Cardiac septum (tissue), 1 donor: ENCODE measurements at places on chromosomes 2 and 18. TPM values are rescaled to one million over a fixed set of nuclear protein-coding genes. Genes with fewer than 3 reads are reported as not detected.
A peak's percentile ranks its signal among the peaks of the same experiment; 100 is the strongest.

Gene HADHA
- total RNA-seq: 244 TPM

Gene ANKRD29
- 3.9 TPM for total RNA-seq

DNA sequence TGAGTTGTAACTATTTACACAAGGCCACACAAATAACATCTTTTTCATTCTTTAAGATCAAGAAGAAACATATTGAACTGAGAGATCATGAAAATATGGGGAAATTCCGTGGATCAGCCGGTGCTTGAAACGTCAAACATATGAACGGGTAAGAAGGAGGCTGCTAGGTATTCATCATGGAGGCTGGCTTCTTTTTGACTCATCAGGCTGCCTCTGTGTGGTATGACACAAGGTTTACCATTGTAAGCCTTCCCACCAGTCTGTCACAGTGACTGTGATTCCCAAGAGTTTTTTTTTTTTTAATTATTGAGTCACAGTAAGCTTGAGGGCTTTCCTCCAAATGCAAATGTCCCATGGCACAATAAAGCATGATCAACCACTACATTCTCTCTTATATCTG, 506.9 kb downstream of the BCL11A start:
- DNase-seq: no peak

GRCh38 chr2:113232740-113233139, 46.0 kb downstream of the PAX8 start:
- no peak for DNase-seq

DNA sequence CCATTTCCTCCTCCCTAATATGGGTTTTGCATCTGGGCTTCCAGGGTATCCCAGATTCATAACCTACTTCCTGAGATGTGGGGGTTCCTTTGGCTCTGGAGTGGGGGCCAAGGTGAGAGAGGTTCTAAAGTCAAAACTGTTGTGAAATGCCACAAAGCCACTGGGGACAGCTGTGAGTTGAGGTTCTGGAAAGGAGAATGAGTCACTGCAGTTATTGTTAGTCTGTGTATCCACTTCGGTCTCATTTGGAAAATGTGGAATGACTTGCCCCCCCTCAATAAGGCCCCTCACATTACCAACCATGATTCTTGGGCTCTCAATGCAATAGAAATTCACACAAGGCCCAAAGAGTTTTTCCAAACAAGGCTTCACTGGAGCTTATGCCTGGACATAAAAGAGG, 51.1 kb upstream of the LGALSL start:
- no peak for DNase-seq

DNA sequence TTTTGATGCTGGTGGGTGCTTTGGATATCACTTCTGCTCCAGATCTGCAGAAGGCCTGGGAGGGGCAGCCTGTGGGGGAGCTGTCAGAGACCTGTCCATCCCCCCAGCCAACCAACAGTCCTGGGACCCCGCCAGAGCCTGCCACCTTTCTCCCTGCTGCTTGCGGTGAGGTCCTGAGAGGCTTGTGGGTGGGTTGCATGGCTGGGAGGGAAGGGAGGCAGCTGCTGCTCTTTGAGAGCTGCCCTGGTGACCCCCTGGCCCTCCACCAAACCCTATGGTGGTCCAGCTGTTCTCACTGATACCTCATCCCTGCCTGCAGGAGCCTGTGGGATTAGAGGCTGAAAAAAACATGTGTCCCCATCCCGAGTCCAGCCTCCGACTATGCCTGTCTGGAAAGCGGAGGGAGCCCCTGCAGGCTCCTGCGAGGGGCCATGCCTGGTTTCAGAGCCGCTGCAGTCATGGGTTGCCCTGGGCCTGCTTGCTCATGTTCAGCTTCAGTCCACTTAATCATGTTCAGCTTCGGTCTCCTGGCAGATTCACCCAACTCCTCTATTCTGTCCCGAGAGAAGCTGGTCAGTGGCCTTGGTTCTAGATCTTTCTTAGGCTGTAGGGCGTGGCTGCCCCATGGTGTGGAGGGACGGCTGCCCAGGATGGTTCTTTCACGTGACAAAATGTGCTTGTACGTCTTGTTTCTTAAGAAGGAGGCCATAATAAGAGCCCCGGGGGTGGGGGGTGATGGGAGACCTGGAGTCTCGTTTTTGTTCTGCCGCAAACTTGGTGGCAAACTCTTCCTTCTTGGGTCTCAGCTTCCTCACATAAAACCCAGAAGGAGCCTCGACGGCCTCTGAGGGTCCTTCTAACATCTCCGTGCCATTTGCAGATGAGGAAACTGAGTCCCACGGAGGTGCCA, 98.5 kb downstream of the CTIF start:
- DNase-seq: peak; percentile 71

Gene ASB18
- 44.4 TPM for total RNA-seq

DNA sequence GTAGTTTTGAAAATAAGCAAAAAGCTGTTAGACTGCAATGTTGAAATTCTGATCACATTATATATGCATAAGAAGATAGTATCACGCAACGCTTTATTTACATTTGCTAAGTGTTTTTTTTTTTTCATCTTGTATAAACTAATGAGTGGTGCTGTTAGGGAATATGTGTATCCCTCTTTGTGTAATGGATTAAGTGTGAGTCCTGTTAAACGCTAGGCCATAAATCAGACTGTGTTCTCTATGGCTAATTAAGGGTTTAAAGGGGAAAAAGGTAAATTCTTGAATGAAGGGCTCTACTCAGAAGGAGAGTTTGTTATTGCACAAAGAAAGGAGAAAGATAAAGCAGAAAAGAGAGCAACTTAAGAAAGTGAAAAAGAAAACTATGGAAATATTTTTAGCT, 4.8 kb upstream of the ASXL3 start:
- no peak for DNase-seq

Gene UGT1A9
- total RNA-seq: not detected

- no peak for DNase-seq
Observed at GRCh38 chr2:99682275-99683060, 192.7 kb upstream of the REV1 start.

DNA sequence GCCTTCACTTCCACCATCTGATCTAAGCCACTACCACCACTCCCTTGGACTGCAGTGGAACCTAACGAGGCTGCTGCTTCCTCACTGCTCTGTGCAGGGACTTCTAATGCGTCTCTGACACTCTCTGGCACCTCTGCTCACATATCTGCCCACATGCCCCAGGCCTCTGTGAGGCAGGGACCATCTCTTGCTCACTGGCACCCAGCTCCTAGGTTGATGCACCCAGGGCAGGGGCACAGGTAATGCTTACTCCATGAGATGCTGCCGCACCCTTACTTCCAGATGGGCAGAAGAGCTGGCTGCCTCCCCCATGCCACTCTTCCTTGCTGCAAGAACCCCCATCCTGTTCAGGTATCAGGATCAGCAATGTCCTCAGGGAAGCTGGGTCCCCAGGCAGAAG, 294.0 kb upstream of the HS6ST1 start:
- DNase-seq: no peak

DNA sequence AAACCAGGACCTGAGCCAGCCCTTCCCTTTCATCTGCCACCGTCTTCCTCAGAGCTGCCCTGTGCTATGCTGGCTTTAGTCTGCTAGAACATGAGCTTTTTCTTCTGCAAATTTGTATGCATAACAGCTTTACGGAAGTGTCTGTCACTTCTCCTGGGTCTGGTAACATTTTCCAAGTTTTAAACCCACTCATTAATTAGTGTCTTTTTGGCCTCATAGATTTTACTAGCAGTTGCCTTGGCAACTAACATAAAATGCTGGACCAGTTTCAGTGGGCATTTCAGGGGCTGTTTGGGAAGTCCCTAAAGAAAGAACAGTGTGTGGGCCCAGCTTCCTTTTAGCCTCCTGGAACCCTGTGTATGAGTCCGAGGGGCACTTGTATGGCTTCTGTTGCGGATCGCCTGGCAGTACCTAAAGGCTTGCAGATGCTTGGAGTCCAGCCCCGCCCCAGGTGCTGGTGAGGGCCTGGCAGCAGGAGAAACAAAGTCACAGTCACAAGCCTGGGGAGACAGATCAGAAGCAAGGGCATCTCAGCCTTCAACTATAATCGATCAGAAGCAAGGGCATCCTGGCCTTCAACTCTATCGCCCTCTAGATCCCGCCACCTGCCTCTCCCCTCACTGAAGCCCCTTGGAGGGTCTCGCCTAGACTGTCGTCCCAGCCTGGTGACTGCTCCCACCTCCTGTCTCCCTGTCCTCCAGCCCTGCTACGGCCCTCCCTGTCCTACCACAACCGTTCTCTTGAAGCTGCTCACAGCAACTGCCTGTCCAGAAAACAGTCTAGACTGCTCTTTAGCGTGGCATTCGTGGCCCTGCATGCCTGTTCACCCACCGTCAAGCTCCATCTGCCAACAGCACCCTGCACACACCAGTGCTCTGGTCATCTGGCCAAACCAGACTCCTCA, 36.8 kb upstream of the MAPRE3 start:
- DNase-seq: no peak

- no peak for DNase-seq
Observed at GRCh38 chr2:99656994-99657393, 167.2 kb upstream of the REV1 start.

- DNase-seq: no peak
Observed at GRCh38 chr2:150383587-150383986, 103.9 kb downstream of the RND3 start.

Gene TET3
- 3.7 TPM for total RNA-seq

- no peak for DNase-seq
Observed at GRCh38 chr2:39706945-39707344, 41.2 kb downstream of the TMEM178A start.

GRCh38 chr2:17594533-17595401, 54.3 kb downstream of the VSNL1 start:
- DNase-seq: no peak

DNA sequence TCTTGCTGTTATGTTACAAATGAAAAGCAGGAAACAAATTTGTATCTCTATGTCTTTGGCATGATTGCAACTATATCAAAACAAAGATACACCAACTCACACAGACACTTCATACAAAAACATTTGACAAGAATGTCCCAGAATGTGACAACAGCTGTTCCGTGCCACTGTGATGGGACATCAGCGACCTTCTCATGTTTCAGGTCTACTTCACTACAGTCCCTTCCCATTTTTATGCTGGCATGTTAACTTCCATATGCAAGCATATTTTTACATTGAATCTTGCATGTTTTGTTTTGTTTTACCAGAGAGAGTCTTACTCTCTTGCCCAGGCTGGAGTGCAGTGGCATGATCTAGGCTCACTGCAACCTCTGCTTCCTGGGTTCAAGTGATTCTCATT, 71.2 kb downstream of the STK25 start:
- DNase-seq: no peak

Gene EDAR
- total RNA-seq: not detected

- DNase-seq: peak; percentile 89
Observed at GRCh38 chr2:69945441-69945840, 16.0 kb downstream of the ASPRV1 start.

DNA sequence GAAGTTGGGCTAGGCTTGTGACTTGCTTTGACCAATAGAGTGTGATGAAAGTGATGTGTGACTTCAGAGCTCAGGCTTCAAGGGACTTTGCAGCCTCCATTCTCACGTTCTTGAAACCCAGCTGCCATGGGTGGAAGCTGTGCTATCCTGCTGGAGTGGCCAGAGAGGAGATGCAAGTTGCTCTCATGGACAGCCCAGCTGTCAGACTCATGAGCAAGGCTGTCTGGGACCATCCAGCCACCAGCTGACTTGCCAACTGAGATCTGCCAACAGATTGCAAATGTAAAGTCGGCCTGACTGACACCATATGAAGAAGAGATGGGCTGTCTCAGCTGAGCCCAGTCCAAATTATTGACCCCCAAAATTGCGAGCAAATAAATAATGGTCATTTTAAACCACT, 226.4 kb upstream of the CXCR4 start:
- no peak for DNase-seq
